ENCODE measurements at places on chromosomes 6 and 20.

- DNase-seq: no peak
These were observed 211.9 kb downstream of the FOXC1 start for GRCh38 chr6:1821513-1822183.

- no peak for DNase-seq
These were observed 96.6 kb upstream of the PLEKHG1 start for GRCh38 chr6:150503041-150503440.

- peak; percentile 3 for DNase-seq
These were observed at the start of gene OPRM1 for GRCh38 chr6:154039231-154039842. TSS of gene OPRM1 (plus strand) at chr6:154039240. CDS start at chr6:154039545, 305 bp downstream.

DNA sequence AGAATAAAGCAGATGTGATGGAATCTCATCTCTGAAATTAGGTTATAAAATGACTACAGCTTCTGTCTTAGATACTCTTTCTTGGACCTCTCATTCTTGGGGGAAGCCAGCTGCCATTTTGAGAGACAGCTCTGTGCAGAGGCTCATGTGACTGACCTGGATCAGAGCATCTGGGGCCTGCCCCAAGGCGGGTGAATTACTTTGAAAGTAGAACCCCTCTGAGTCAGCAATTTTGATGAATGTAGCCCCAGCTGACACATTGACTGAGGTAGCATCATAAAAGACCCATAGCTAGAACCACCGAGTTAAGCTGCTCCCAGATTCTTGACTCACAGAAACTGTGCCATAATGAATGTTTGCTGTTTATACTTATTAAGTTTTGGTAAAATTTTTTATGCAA lies 124.5 kb downstream of the THEMIS start:
- DNase-seq: no peak

GRCh38 chr6:87397656-87398055 lies 10.1 kb upstream of the CFAP206 start:
- no peak for DNase-seq

- DNase-seq: no peak
These were observed 18.3 kb downstream of the BPIFB1 start for GRCh38 chr20:33301192-33301930.

DNA sequence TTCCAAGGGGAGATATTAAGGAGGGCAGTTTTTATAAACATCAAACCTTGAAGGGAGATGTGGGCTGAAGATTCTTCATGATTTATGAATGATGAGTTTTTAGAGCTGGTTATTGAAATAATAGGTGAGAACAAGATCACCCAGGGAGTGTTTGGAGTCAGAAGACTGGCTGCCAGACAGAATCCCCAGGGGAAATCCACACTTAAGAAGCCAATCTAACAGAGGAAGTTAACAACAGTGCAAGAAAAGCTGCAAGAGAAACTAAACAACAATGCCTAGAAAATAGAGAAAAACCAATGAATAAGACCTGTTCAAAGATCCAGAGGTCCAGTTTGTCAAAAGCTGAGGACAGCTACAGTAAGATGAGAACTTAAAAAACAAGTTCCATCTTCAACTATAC lies 167.9 kb upstream of the MAN1A1 start:
- DNase-seq: no peak

- DNase-seq: no peak
These were observed 76.4 kb upstream of the RNF24 start for GRCh38 chr20:4091490-4092479.

DNA sequence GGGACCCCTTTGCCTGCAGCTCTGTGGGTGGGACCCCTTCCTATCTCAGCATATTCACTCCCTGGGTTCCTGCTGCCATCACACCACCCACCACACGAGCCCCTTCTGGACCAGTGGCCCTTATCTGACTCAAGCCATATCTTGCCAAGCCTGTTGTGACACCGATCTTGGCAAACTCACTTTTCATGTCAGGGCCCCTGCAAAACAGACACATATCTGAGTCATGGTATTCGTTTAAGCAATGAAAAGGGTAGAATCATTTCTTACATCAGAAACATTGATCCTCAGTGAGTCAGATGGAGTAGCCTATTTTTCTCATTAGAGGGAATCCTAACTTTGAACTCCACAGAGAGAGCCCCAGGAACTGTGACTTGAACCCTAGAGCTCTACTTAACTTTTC lies 10.6 kb downstream of the RAET1E start:
- no peak for DNase-seq

DNA sequence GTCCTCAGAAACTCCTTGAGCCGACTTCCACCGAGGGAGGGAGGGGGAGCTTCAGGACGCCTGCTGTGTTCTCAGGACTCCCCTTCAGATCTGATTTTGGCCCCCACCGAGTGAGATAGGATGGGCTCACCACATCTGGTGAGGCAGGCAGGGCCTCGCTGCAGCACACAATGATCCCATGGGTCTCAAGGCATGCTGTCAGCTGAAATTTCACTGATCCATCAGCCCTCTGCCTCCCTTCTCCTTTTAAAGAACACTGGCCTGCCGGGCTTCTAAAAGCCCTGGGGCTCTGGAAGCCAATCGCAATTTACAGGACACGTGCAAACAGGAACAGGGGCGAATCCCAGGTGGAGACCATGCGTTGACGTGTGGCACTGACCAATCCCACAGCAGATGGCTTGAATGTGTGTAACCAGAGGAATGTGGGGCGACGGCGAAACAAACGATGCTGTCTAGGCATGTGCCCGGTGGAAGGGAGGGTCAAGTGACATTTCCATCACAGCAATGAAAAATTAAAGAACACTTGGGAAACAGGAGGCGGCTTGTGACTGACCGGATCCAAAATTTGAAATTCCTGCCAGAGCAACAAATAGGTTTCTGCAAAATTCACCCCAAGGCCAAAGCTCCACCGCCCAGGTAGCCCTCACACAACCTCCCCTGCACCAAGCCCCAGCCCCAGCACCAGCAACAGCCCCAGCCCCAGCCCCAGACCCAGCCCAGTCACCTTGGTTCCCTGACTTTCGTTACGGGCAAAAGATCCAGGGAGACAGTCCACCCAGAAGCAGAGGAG lies 167.1 kb upstream of the ZNF337 start:
- DNase-seq: no peak

DNA sequence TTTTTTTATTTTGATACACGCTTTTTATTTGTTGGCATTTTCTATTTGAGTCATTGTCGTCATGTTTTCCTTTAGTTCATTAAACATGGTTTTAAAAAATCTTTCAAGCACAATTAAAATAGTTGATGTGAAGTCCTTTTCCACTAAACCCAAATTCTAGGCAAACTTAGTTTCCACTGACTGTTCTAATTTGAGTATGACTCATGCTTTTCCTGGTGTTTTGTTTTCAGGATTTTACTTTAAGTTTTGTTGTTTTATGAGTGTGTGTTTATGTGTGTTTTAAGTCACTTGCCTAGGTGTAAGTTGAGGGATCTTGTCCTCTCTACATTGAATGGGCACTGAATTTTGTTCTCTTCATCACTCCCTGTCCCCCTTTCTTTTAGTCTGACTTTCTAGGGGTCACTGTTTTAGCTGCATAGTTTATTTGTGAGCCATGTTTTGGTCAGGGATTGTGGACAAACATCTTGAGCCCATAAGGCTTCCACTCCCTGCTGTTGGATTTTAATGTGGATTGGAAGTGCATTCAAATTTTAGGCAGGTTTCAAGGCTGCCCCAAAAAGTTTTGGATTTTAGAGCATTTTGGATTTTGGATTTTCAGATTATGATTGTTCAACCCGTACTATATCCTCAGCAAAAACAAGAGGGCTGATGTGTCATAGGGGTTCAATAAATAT lies 94.8 kb downstream of the CDYL start:
- DNase-seq: no peak

DNA sequence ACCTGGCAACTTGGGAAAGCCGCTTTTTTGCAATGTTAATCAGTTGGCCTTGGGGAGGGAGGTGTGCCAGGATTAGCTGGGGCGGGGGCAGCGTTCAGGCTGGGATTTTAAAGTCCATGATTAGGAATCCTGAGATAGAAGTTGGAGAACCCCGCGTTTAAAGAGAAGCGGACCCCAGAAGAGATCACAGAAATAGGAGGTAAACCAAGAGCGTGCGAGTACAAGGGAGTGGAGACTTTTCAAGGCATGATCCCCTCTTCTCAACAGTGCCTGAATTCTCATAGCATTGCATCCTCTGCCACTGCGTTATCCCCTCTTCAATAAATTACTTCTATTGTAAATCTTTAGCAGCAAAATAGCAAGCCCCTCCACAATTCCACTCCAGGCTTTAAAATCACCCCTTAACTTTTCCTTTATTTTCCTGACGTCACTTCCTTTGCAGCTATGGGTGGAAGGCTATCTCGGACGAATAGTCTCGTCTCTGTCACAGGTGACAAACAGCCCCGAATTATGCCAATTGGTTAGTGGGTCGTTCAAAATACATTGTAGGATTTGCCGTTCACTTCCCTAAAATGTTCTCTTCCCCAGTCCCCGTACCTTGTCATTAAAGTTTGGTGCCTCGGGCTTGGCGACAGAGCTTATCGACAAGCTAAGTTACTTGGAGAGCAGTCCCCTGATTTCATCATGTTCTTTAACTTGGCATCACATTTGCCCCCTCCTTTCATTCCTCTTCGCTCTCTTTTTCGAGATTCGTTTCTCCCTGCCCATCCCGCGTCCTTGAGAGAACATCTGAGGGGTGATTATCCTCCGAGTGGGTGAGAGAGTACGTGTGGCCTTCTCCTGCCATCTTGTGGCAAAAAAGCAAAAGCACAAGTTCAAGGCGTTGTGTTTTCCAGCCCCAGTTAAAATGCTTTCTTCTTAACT lies 17.1 kb downstream of the OR2B2 start:
- DNase-seq: peak; percentile 62

DNA sequence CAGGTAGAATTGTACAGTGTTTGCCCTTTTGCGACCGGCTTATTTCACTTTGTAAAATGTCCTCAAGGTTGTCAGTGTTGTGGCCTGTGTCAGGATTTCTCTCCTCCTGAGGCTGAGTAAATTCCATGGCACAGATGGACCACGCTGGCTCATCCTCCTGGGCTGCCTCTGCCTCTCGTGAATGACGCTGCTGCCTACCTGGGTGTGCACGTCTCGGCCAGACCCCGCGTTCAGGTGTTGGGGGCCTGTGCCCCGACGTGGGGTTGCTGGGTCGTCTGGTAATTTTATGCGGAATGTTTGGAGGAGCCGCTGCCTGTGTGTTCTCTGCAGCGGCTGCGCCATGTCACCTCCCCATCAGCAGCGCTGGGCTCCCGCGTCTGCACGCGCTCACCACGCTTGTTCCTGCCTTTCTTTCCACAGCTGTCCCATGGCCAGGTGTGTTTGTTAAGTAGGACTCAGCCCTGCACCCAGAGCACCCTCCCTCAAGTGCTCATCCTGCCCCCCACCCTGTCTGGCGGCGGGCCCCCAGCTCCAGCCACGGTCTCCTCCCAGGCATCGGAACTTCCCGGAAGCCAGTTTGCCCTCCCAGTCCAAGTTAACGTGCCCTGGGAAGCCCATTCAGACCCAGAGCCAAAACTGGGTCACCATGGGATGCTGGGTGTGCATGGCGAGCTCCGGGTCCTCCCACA lies 36.1 kb upstream of the CHRNA4 start:
- no peak for DNase-seq

DNA sequence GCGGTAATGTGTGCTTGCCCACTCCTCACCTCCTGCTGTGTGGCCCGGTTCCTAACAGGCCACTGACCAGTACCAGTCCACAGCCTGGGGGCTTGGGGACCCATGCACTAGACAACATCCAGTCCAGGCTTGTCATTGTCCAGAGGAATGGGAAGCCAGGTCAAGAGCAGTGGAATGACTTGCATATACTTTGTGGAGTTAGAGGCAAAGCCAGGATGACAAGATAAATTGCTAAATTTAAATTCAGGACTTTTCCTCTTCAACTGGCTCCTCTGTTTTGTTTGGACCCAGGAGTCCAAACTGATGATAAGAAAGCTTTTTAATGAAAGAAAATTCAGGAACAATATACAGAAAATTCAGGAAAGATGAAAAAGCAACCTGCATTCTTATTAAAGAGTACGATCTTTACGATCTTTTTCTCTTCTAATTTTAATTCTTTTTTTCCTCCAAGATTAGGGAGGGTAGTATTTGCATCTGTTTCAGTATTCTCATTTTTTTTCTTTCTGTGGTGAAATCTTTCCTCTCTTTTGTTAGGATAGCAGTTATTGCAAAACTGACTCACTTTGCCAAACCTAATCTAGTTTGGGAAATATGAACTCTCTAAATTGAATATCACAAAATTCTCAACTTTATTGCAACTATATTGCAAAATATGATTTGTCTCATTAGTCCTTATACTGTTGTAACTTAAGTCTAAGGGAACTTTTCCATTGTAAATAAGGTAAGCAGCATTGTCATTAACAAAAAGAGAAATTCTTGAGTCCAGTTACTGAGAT lies 48.2 kb downstream of the DCBLD1 start:
- DNase-seq: no peak

DNA sequence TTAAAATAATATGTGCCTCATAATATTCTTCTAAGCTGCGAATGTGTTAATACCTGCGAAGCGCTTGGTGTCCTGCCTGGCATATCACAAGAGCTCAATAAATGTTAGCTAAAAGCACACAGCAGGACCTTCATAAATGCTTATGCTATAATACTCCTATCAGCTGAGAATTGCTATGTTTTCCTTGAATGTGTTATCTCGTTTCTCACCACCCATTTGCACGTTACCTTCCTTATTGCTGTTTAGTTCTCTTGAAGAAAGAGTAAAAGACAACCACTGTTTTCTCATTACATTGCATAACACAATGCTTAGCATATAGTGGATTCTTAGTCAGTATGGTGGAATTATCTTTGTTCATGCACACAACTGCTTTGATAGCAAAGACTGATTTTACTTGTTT lies 76.6 kb downstream of the EDN1 start:
- DNase-seq: no peak

DNA sequence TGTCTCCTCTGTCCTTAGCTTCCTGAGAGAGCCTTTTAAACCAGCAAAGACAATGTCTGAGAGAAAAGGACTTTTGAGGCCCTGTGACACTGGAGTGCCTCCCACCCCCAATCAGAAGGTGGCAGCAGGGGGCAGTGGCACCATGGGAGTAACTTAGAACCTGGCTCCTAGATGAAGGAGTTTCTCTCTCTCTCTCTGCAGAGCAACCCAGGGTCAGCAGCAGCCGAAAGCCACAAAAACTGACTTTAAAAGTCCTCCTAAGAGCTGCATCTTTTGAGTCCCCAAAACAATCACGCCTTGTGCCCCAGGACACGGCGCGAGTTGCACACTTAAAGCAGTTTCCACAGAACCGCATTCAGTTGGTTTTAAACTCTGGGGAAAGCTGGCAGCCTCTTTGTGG lies 5.3 kb upstream of the TCP11 start:
- DNase-seq: no peak

GRCh38 chr6:56552187-56553130 lies 90.2 kb downstream of the DST start:
- DNase-seq: no peak

GRCh38 chr20:62539198-62540045 lies 63.6 kb upstream of the GATA5 start:
- DNase-seq: no peak

DNA sequence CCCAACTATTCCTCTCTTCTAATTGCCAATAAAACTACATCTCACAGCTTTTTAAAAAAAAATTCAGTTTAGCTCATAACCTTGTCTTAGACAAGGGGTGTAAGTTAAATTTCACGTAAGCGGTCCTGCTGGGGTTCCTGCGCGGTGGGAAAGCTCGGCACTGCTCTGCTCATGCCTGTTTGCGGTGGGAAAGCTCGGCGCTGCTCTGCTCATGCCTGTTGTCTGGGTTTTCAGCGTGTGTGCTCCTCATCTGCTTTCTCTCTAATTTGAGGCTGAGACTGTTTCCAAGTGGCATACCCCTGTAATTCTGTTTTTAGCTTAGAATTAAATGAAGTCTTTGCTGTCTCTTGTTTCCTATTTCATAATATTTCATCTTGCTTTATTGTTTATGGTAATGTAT lies 18.6 kb downstream of the ARID1B start:
- DNase-seq: no peak
